Fibroblast of skin of back (primary cell): ENCODE measurements at places on chromosomes 12 and 14.

DNA sequence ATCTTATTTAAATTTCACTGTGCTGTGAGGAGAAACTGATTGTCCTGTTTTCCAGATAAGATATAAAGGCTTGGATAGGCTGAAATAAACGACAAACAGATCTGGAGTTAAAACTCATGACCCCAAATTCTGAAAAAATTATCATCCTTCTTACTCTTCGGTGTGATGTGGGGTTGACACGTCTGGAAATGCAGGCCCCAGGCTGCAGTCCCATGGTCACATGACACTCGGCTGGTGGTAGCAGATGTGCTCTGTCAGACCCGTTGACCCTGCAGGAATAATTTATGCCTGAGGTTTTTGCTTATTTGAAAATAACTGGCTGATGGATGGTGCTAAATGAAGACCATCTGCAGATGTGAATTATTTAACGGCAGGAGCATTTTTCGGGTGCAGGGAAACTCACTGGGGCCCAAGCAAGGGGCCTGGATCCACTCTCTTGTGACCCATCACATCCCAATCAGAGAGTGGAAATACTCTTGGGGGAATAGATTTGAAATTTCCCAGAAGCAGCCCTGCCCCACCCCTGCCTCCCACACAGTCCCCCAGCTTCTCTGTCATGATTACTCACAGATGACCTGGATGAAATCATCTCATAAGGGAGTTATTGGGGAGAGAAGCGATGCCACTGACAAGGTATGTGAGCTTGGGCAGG lies 47.7 kb upstream of the CMKLR1 start:
- no peak for DNase-seq

DNA sequence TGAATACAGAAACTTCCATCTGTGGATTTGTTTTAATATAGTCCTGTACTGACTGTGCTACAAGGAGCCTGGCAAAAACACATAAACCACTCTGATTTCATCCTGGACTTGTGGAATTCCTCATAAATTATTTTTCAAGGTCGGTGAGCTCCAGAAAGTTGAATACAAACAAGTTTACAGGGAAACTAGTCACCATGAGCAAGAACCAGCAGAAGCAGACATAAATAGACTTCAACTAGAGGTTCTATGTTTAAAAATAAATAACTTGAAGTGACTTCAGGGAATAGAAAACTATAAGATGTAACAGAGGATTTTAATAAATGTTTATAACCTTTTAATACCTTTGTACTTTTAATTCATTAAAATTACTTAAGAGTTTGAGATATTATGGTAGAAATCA lies 63.5 kb downstream of the EFCAB11 start:
- DNase-seq, result no peak

DNA sequence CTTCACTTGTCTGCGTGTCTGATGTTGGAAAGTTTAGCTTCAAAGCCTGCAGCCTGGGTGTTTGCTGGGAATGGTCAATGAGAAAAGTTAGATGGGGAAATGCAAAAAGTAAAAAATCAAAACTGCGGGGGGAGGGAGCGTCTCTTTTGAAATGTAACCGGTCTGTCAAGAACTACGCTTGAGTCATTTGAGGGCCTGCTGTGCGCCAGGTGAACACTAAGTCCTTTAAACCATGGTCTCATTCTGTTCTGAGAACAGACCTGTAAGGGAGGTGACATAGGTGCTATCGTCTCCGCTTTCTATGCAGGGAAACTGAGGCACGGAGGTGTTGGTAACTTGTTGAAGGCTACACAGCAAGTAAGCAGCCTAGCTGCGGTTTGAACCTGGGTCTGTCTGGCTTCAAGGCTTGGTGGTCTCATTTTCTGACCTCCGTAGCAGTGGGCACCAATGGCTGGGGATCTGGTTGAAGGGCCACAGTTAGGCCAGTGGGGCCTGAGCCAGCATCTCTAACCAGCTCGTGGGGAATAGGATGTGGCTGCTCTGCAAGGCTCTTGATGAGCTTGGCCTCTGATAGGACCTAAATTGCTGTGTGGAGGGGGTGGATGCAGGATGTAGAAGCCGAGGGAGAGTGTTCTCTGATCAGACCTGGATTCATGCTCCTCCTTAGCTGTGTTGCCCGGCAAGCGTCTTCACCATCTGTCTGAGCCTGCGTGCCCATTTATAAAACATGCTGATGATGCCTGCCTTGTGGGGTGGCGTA lies 41.5 kb downstream of the KCTD10 start:
- no peak for DNase-seq

- peak; percentile 32 for DNase-seq
Observed at GRCh38 chr12:108907839-108908351, 28.0 kb downstream of the DAO start.

DNA sequence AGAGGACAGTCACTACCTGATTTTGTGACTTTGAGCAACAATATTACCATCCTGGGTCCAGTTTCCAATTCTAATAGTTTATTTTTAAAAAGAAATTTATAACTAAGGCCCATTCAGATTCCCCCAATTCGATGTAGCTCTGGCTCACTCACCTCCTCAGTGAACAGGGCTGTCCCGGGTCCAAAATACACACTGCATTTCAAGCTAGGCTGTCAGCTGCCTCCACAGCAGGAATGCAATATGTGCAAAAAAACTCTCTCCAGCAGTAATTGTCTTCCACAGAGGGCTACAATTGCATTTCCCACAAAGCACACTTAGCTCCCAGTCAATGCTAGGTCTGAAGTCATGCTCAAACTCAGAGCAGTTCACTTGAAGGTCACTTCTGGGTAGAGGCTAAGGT lies 39.3 kb upstream of the ZNF641 start:
- no peak for DNase-seq

DNA sequence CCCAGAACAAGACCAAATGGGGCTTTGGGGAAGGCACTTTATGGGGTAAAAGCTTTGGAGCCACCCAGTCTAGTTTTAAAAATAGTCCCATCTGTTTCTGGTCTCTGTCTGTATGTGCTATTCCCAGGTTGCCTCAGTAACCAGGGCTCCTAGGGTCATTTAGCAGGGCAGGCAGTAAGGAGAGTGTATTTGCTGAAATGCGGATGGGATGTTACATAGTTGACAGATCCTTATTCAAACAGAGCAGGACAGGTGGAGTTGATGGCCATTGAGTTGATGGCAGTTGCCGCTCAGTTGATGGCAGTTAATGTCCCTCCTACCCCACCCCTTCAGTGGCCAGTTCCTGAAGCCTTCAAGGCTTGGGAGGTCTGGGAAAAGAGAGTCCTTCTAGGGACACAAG lies 4.6 kb downstream of the ZC3H10 start:
- DNase-seq, result no peak

GRCh38 chr14:101561145-101561896 lies at the start of gene DIO3:
Gene DIO3, plus strand, starts transcription at chr14:101561495.
- DNase-seq, result peak; percentile 18
